Left kidney (tissue), 8 donors: ENCODE measurements at places on chromosomes 2 and 18.

GRCh38 chr2:86439879-86440630, 1.1 kb upstream of the KDM3A start:
- peak; percentile 17 for DNase-seq

DNA sequence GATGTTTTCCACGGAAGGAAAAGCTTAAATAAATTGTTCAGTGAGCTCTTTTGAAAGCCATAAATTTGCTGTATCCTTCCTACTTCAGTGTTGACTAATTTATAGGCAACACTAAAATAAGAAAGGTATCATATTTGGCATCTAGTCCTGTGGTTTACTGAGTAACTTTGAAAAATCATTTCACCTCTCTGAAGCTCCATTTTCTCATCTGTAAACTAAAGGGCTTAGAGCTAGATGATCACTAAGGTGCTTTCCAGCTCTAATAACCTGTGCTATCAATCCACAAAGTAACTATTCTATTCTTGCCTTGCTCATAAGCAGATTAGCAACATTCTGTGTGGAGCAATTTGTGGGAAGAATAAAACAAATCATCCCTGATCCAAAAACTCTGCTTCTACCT, 3.6 kb upstream of the MYOM1 start:
- DNase-seq: no peak

DNA sequence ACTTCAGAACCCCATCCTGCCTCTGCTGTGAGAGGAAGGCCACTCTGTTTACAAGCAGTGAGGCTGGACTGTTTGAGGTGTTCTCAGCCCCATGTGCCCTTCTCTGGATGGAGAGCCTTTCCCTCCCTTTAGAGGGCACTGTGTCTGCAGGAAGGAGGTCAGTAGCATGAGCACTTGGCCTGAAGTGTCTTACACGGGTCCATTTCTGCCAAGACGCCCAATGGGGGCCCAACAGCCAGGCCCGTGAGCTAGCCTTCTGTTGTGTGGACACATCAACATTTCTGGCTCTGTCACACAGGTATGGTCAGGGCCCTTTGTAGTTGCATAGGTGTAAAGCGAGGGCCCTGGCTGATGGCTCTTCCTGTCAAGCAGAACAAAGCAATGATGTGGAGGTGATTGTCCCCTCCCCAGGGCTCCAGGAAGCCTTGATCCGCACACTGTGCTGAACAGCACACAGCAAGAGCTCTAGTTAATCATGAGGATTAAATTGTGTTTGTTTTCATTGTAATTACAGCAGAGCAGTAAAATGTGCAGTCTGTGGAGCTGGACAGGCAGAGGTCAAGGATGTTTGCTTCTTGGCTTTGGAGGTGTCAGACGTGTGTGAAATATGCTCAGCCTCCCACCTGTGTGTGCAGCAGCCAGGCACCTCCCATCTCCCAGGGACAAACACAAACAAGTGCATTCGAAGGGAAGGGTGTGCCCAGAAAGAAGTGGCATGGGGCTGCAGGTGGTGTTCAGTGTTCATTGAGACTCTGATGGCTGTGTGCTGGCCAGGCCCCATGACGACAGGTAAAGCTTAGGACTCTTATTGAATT, 132.1 kb downstream of the SH3RF3 start:
- peak; percentile 55 for DNase-seq

DNA sequence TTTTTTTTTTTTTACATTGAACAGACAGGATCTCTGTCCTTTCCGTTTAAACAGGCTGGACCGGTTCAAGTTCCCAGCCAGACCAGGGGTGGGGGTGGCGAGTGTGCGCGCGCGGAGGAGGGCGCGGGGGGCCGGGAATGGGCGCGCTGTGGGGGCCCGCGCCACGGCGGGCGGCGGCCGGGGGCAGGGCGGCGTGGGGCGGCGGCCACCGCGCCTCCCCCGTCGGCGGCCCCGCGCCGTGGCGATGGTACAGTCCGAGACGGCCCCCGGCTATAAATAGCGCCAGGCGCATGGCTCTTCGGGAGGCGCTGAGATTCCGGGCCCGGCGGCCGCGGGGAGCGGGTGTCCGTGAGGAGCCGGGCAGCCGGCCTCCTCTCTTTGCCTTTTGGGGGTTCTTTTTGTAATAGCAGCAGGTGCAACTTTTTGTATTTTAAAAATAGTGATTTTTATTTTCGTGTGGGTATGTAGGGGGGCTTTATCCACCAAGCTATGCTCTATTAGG, 430 bp upstream of the CELF4 start:
- DNase-seq: no peak

- DNase-seq: no peak
Observed at GRCh38 chr2:30446602-30447148, 371 bp upstream of the LCLAT1 start.

DNA sequence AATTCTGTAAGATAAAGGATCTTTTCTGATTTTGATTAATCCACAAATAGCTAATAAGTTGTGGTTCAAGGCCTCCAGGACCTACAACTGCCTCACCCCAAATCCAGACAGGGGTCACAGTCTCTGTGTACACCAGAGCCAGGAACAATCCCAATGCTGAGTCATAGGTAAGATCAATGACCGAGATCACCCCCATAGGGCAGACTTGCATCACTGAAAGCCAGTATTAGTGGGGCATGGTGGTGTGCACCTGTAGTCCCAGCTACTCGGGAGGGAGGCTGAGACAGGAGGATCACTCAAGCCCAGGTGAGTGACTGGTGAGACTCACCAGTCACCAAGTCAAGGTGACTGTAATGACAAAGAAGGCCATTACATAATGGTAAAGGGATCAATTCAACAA, 12.9 kb downstream of the PARD6G start:
- DNase-seq: no peak

GRCh38 chr18:62061821-62062478, 124.9 kb downstream of the PIGN start:
- DNase-seq: no peak

- DNase-seq: no peak
Observed at GRCh38 chr2:217433522-217433921, 569.3 kb downstream of the TNS1 start.

DNA sequence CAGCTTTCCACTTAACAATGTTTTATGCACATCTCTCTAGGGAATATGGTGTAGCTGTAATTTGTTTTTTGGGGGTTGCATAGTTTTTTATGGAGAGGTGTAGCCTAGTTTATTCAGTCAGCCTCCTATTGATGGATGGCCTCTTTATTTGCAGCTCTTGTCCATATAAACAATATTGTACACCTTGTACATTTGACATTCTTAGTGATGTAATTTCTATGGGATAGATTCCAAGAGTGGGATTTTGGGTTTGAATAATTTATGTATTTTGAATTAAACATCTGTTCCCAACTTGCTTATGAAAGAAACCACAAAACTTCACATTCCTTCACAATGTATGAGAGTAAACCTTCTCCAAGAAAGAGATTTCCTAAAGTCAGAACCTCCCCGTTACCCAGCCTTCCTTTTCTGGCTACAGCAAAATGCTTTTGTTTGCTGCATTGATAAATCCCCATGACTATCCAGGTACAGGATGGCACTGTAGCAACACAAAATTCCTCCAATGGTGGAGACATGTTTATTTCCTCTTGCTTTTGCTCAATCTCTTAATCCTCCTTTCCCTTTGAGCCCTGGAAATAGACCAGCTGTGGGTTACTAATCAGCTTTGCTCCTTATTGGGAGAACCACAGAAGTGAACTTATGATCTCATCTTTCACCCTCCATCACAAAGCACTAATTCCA, 58.4 kb upstream of the GALR1 start:
- DNase-seq: no peak

- no peak for DNase-seq
Observed at GRCh38 chr2:224191465-224191864, 152.4 kb upstream of the SERPINE2 start.

DNA sequence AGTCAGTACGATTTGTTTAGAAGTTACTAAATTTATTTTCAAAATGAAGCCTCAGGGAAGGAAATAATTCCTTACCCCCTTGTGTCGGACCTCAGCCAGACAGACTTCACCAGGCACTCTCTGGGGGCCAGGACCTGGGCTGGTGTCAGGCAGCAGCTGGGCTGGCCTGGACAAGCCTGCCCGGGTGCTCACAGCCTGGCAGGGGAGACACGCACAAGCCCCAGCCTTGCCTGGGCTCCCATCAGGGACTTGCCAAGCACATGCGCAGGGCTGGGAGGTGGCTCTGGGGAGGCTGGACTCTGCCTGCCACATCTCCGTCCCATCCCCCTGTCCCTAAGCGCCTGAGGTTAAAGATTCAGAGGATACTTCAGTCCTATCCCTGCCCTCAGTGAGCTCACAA, 56.8 kb upstream of the HS6ST1 start:
- no peak for DNase-seq

DNA sequence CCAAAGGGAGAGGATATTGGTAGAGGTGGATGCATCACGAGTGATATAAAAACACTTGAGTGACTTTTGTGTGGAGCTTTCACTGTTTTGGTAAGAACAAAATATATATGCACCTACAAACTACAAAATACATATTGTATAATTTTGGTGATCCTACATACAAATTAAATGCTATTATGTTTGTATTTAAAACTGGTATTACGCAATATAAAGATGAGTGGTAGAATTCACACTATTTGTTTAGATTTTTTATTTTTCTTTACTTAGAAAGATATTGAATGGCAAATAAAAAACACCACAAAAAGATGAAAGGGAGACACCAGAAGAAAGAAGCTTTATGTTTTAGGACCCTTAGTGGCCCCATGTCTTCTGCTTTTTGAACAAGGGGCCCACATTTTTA, 770.7 kb upstream of the ID2 start:
- DNase-seq: no peak

- no peak for DNase-seq
Observed at GRCh38 chr18:39751161-39751560, 2185.6 kb upstream of the CELF4 start.

- DNase-seq: no peak
Observed at GRCh38 chr2:41736586-41736985, 311.2 kb upstream of the PKDCC start.

DNA sequence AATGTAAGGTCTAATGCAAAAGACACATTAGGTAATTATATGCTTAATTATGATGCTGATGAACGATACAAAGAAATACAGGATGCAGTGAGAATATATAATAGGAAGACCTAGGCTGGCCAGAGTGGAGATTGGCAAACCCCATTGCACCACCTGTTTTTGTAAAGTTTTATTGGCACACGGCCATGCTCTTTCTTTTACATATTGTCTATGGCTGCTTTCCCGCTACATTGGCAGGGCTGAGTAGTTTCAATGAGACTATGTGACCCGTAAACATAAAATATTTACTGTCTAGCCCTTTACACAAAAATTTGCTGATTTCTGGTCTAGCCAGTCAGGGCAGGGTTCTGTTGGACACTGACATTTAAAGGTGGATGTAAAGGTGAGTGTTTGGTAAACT, 5.4 kb downstream of the SEC11C start:
- no peak for DNase-seq

DNA sequence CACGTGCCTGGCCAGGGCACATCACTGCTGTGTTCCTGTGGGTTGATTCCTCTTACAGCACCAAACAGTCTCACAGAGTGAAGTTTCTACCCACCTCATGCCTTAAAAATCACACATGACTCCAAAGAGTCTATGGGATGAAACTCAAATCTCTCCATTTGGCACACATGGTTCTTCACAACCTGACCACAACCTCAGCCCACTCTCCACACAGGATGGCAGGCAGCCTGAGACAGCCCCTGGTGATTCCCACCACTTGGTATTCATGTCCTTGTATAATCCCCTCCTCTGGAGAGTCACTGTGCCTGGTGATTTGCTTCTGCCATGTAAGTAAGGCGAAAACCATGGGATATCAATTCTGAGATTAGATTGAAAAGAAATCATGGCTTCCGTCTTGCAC, 46.2 kb downstream of the LBH start:
- no peak for DNase-seq

- DNase-seq: no peak
Observed at GRCh38 chr2:159086342-159086741, 117.9 kb downstream of the TANC1 start.

GRCh38 chr2:241339839-241340630, 16.1 kb upstream of the FARP2 start:
- no peak for DNase-seq

- DNase-seq: no peak
Observed at GRCh38 chr2:60528281-60529020, 25.0 kb downstream of the BCL11A start.

DNA sequence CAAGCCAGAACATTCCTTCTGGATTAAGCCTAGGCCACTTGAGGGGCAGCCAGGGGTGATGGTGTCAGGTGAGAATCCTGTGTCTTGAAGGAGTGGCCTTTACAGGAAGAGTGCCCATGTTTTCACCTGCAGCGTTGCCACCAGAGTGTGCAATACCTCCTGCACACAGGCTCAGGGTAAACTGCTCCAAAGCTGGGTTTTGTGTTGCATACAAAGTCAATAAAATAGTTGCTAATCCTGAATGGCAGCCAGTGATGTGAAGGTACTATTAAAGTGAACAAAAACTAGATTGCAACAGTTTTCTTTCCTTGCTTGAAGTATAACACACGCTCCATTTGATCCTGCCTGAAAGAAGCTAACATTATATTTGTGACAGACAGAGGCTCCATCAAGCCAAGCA, 64.4 kb upstream of the NRP2 start:
- DNase-seq: no peak

- no peak for DNase-seq
Observed at GRCh38 chr2:215394102-215394805, 41.6 kb downstream of the FN1 start.

GRCh38 chr2:227888289-227888688, 16.9 kb downstream of the DAW1 start:
- DNase-seq: no peak

GRCh38 chr2:28652217-28652616, 99.4 kb upstream of the PPP1CB start:
- no peak for DNase-seq

DNA sequence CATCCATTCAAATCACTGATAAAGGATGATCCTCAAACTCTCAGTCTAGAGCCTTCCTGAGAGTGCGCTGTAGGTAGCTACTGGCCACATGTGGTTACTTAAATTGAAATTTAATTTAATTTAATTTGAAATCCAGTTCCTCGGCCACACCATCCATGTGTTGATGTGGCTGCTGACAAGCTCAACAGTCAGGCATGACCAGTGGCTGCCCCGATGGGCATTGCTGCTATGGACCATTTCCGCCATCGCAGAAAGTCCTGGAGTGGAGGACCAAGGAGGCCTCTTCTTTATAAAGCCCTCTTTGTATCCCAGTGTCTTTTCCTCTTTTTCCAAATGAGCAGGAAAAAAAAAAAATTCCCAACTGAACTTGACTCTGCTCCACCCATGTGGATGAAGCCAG, 100.6 kb downstream of the HDAC4 start:
- DNase-seq: no peak

DNA sequence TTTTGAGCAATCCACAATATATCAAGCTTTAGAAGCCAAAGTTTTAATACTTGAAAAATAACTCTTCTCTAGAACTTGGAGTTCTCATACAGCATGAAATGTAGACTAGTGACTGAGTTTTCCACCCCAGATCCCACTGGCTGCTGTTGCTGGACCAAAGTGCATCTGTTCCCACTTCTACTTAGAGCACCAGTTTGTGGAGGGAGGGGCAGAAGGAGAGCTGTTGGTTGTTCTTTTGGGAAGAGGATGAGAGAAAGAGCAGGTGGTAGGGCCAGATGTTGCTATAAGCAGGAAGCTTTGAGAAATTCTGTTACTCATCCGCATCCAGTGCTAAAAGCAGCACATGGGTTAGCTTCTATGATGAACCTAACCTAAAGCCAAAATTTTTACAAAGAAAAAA, 59.0 kb downstream of the MBD2 start:
- DNase-seq: no peak

- DNase-seq: no peak
Observed at GRCh38 chr2:8572712-8573233, 109.1 kb upstream of the ID2 start.
